ENCODE measurements at places on chromosomes 11 and 22.
A peak's percentile ranks its signal among the peaks of the same experiment; 100 is the strongest.

DNA sequence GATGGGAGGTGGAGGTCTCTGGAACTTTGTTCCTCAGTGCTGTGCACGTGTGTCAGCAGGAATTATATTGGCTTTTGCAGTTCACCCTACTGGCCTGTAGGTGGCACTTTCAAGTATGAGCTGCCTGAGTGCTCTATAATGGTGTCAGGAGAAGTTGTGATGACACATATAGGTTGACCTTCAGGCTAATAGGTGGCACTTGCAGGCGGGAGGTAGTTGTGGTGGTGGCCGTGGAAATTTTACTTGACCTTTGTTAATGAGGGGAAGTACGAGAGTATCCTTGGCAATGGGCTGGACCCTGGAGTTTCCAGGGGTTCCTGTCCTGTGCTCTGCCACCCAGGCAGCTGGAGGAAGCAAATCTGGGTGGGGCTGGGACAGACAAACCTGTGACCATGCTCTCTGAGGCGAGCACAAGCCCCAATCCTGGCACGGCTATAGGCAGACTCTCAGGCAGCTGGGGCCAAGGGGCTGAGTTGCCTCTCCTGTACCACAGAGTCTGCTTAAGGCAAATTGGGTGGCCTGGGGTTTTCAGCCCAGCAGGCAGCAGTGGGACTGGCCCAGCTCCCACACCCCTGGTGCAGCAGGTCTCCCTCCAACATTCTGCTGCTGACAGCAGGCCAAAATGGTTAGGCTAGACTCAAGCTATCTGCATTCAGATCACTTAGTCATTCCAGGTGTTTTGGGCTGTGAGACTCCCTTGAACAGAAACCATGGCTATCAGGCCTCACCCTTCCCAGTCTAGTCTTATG lies 147.5 kb upstream of the CTSC start:
- no peak for DNase-seq

DNA sequence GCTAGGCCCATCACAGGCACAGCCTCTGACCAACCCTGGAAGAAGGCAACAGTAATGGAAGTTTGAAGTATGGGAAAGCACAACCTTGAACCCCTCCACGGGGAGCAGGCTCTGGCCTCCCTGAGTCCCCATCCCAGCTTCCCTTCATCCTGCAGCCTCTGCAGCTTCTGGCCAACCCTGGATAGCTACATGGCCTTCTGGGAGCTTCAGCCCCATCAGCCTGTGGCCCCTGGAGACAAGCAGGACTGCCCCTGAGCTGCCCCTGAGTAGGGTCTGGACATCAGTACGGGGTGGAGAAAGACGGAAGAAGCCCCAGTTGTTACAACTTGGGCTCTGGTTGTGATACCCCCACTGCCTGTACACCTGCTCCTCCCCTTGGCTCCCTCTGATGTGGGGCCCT lies 113.8 kb upstream of the CD82 start:
- no peak for DNase-seq

- no peak for DNase-seq
These were observed 10.3 kb downstream of the PARVG start for GRCh38 chr22:44191036-44191454.

GRCh38 chr11:97905101-97905500 lies 1115.6 kb upstream of the CNTN5 start:
- DNase-seq, result no peak

GRCh38 chr11:114149689-114150407 lies 90.3 kb downstream of the ZBTB16 start:
- no peak for DNase-seq

GRCh38 chr22:37043828-37044538 lies 7.6 kb upstream of the KCTD17 start:
- DNase-seq, result no peak

DNA sequence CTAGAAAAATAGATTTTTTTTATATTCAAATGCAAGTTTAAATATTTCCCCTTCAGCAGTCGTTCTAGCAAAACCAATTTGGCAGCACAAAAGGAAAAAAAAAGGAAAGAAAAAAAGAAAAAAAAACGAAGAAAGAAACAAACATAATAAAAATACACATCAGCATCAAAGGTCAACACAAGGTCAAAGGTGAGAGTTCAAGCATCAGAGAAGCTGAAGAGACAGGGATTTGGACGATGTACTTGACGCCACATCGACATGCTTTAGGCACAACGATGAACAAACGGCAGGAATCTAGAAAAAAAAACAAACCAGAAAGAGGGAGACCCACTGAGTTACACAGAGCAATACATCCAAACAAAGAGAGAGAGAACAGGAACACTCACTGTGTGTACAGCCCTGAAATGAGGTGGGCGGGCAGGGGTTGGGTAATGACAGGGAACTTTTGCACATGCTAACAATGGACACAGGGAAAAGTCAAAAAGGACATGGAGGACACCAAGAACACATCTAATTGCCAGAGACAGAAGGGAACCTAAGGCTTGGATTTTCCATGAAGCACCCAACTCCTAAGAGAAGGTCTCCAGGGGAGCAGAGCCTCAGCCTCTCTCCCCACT lies 19.8 kb upstream of the RAPSN start:
- DNase-seq, result no peak

- no peak for DNase-seq
These were observed 1104.4 kb upstream of the CCDC90B start for GRCh38 chr11:84390441-84391078.

- peak; percentile 22 for DNase-seq
These were observed at the start of gene MAP4K2 for GRCh38 chr11:64803158-64803845. TSS of gene MAP4K2 (minus strand) at chr11:64803214. CDS start at chr11:64803149, 65 bp downstream.

DNA sequence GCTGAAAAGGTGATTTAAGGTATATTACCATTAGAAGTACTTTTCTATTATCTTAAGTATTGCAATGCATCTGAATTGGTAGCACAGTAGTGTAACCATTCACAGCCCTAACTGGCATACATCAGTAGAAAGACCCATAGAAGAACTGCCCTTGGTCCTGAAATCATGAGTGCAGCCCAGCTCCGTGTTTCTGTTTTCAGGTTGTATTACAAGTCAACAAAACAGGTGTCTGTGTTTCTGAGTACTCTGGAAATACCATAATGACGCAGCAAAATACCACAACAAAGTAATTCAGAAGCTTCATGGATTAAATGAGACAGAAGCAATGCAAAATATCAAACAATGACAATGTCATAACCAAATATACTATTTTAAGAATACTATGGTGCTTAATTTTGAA lies 226.3 kb downstream of the OPCML start:
- DNase-seq, result no peak

DNA sequence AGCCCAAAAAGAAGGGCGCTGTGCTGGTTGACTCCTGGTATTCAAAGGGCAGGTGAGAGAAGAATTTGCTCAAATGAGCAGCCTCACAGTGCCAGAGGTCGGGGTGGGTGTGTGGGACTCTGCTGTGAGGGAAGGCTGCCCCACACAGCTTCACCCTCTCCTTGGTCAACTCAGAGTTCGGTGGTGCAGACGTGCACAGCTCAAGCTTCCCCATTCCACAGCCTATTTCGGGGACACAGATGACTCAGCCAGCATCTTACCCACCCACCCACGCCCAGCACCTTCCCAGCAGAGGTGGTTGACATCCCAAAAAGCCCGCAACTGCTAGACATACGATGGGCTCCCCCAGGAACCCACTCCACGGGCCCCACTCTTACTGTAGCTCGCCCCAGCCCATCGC lies 46.5 kb upstream of the CCND1 start:
- DNase-seq, result no peak

DNA sequence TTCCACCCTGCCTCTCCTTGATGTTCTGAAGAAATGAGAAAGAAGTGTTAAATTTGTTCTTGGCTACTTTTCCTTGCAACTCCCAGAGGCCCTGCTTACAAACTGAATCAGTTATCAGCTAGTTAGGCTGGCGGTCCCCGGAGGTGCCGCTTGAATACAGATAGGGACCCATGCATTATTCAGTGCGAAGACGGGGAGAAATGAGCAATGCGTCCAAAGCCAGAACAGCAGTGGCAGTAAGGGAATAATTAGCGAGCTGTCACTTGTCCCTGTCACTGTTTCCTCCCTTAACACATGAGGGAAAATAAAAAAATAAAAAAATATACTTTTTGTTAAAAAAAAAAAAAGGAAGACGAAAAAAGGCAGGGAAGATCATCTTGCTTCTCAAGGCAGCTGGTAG lies 528.1 kb downstream of the MN1 start:
- no peak for DNase-seq

DNA sequence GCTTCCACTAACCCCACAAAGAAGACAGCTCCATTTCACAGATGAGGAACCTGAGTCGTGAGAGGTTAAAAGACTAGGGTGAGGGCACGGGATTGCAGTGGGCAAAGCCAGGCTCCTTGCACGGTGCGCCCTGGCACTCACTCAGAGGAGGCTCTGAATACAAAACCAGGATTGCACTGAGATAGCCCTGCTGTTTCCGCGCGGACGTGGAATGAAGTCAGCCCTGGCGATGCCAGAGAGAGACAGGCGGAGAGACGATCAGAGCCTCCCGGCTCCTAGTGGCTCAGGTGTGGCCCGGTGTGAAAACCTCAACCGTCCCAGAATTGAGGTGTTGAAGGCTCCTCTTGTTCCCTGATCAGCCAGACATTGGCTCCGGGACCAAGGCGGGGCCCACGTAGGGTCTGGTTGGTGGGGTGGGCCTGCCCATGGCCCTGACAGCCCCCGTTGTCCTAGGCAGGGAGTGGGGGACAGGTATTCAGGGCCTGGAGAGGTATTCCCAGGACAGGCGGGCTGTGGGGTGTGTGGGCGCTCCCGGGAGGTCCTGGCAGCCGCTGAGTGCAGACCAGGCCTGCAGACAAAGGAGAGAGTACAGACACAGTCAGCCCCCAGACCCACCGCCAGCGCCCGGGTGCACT lies 43.1 kb upstream of the LINC01488 start:
- no peak for DNase-seq

- no peak for DNase-seq
These were observed 50.9 kb downstream of the IGF2 start for GRCh38 chr11:2088284-2088683.

DNA sequence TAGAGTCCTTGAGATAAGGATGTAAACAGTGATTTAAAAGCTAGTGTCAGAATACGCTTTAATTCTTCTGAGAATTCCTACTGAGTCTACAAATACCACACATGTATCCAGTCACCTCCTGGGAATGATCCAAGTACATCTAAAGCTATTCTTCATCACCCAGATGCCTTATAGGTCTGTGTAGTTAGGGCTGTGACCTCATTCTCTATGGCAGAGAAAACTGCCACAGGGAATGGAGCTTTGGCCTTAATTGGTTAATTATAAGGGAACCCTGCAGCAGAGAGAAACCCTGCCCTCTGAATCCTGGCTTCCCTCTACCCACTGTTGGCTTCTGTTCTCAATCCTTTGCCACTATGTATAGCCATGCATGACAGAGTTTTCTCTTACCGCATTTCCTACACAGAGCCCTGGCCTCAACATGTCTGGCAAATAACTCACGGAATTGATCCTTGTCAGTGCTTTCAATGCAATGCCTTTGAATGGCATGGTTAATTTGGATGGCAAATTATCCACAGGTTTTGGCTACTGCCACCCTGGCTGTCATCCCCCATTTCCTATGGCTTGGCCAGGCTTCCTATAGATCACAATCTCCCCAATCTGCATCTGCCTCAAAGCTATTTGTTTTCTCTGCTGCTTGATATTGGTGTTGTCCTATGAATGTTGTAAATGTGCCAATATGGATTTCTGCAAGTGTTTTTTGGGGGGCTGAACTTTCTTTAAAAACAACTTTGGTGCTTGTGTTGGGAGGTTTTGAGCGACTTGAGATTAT lies 2.9 kb downstream of the DIXDC1 start:
- peak; percentile 30 for DNase-seq

DNA sequence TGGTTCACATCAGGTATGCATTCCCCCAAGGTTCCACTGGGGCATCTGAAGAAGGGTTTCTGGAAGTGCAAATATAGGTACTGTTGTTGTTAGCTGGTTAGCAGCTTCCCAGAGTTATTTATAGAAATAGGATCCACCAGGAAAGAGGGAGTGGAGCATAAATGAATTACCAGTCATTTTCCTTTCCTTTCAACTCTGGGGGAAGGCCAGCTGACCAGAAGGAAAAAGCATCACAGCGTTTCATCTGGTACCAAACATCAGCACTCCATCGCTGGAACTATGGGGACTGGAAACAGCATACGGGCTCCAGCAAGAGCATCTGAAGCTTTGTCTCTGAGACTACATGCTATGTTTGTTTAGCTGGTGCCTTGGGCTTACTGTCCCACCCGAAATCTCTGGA lies 378.2 kb upstream of the NARS2 start:
- no peak for DNase-seq

- DNase-seq, result no peak
These were observed 19.1 kb upstream of the XBP1 start for GRCh38 chr22:28819253-28820096.

GRCh38 chr22:39432361-39432811 lies 24.4 kb upstream of the MGAT3 start:
- no peak for DNase-seq

- DNase-seq, result no peak
These were observed at the start of gene PLAAT5 for GRCh38 chr11:63490551-63491239. TSS of gene PLAAT5 (minus strand) at chr11:63491167. CDS start at chr11:63491034, 133 bp downstream.

DNA sequence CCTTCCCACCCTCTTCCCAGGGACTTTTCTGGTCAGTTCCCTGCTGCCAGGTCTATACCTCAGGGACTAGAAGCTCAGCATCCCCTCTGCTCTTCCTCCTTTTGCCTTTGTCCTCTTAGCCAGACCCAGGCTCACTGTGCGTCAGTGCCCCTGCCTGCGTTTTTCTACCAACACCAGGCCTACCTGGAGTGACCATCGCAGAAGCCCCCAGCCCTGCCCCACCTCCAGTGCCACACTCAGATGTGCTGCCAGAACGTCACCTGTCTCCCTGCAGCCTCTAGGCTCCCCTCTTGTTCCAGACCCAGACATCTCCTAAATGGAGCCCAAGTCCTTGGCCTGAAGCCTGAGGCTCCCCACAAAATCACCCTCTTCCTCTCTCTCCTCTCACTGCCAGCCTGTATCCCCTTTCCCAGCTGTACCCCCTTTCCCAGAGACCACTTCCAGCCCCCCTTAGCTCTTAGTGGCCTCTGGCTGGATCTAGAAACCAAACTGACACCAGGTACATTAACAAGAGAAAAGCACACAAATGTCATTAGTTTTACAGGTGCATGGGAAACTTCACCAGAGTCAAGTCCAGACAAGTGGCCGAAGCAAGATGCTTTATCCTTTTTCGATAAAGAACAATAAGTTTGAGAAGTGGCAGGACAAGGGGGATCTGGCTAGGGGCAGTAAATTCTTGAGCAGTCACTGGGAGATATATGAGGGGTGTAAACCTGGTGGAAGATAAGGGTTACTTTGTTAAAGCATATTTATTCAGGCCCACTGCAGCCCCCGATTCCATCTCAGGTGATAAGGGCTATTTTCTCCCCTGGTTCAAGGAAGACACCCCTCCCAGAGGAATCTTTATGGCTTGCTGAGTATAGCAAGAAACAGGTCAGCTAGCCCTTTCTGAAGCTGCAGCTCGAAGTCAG lies 61.5 kb downstream of the BCR start:
- DNase-seq, result no peak

DNA sequence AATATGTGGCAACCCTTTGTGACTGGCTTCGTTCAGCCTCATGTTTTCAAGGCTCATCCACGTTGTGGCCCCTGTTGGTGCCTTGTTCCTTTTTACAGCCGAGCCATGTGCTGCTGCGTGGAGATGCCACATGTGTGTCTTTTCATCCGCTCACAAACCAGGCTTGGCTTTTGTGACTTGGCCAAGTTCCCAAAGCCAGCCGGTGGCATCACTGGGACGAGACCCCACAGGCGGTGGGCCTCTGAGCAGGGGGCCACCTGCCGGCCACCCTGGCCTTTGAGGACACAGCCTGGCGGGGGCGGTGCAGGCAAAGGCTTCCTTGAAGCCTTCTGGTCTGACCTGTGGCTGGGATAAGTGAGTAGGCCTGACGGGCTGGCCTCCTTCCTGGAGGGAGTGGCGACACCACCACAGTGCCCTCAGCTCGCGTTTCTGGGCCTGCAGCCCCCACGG lies 10.5 kb downstream of the GRK2 start:
- no peak for DNase-seq

All from NCI-H2081 treated with DMSO at 0.1 percent for 48 hours (cell line).